Foreskin keratinocyte (primary cell): ENCODE measurements at places on chromosomes 3 and 15.
A peak's percentile ranks its signal among the peaks of the same experiment; 100 is the strongest.

DNA sequence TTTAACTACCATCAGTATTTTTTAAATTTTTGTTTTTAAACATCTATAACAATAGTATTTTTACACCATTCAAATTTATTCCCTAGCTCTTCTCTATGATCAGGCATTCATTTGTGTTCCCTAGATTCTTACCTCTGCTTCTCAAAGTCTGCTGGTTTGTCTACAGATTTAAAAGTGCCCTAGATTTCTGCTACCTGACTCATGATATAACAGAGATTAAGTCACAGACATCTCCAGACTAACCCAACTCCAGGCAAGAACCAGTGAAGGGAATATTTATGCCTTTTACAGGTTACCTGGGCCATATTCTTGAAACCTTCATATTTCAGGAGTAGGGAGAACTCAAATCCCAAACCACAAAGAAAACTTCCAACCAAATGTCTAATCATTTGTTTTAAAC is 38.8 kb downstream of the ADAM10 start:
- no peak for DNase-seq

GRCh38 chr15:60356832-60357231 is 41.0 kb downstream of the ANXA2 start:
- no peak for DNase-seq

DNA sequence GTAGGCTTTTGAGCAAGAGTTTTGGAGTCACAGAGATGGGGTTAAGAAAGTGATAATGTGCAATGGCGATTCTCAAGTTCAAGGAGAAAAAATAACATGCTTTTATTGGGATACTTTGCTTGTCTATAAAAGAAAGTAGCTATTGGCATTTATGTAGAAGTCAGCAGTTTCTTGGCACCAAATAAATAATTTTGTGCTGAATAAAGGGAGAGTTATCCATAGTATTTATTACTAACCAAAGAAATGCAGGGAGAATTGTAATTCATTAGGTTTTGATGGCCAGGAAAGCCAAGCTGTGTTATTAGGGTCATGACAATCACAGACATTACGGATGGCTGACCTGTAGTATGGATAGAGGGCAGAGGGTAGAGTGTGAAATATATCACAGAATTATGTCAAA is 33.1 kb downstream of the BTD start:
- DNase-seq = no peak

DNA sequence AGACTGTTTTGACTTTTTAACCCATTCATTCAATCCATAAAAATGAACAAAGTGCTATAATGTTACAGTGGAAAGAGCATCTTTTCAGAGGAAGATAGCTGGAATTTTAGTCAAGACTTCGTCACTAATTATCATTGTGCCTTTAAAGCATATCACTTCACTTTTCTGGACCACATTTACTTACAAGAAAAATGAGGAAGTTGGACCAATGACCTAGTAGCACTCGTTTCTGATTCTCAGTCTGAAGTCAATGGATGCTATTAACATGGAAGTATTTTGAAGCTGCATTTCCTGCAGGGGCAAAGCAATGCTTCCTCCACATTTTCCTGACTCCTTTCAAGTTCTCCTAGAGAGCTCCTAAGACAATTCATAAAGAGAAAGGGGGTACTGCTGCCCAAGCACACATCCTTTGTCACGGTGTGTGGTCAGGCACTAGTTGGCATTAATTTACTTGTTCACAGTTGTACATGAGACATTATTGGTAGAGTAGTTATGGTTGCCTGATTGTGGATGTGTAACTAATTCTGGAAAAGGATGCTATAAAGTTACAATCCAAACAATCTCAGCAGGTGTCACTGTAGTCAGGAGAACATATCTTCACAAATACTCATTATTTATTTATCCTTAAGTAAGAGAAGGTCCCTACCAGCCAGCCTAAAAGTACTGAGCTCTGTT is 1049.1 kb downstream of the FHIT start:
- DNase-seq = no peak

DNA sequence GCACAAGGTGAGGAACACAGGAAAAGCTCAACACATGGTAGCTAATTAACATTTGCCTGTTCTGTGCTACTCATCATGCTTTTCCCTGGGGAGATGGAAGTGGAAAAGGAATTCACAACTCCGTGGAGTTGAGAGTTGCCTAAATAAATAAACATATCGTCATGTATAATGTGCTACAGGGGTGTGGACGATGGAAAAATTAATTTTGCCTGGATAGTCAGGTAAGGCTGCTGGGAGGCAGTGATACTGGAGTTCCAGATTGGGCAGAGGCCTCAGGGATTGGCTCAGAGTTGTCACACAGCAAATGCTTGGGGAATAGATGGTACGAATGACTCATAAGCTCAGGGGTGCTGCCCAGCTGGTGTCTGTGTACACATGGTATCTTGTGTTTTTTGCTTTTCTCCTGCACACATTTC is 3.1 kb upstream of the ABHD6 start:
- peak; percentile 60 for DNase-seq

DNA sequence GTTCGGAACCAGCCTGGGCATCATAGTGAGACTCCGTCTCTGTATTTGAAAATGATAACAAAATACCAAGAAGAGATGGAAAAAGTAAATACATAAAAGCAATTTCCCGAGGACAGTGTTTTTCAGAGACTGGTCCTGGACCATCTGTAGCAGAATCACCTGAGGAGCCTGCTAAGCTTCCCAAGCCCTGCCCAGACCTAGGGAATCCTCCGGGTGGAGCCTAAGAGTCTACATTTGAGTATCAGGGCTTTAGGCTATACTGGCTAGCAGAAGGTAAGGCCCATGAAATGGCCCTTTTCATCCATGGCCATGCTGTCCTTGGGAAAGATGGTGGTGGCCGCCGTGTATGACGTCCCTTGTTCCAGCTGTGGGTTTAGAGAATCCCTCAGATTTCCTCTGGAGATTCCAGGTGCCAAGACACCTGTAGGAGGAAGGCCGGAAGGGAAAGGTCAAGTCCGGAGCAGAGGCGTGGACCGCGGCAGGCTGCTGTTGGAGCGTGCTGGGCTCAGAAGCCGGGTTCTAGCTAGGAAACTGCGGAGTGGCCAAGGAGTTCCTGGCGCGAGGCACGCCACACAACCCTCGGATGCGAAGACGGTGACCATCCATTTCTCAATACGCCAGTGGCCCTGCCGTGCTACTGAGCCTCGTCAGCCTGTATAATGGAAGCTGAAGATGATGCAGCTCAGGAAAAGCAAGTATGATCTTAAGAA is 50.9 kb downstream of the TMEM44 start:
- no peak for DNase-seq

DNA sequence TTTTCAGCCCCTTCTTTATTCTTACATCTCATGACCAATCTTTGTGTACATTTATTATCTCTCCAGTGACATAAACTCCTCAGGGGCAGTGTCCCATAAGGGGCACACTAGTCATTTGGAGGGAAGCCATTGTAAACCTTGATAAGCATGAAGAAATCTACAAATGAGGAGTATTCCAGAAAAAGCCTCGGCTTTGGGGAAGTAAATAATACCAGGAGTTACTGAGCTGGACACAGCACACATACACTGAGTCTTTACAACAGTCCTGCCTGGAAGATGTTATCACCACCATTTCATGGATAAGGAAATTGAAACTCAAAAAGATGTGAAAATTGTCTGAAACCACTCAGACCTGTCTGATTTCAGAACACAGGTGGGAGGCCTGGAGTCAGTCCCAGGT is 15.4 kb upstream of the POLR2M start:
- no peak for DNase-seq

- DNase-seq = no peak
Observed at GRCh38 chr15:59242649-59243048, 36.0 kb downstream of the LDHAL6B start.

- peak; percentile 50 for DNase-seq
Observed at GRCh38 chr3:170355738-170356595, 1.5 kb upstream of the SKIL start.

GRCh38 chr15:64066451-64066850 is 20.2 kb upstream of the DAPK2 start:
- DNase-seq = no peak

GRCh38 chr3:87426918-87427317 is 150.5 kb upstream of the POU1F1 start:
- DNase-seq = no peak

- no peak for DNase-seq
Observed at GRCh38 chr3:188315553-188315952, 161.6 kb downstream of the LPP start.

GRCh38 chr3:143810953-143811265 is 37.4 kb downstream of the SLC9A9 start:
- DNase-seq = no peak

DNA sequence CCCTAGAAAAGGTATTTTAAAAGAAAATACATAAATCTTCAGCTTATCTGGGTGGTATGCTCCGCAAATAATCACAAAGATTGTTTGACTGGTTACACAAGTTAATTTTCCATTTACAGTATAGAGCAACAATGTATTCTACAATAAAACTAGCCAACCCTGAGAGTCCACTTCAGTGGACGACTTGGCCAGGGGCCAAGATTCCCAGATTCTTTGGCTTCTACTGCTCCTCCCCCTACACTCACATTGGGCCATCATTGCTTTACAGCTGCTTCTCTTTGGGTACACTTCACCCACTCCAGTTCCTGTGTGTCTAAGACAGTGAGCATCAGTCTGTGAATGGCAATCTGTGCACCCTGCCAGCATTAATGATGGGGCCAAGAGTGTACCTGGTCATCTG is 17.2 kb upstream of the PRICKLE2 start:
- DNase-seq = no peak

- peak; percentile 88 for DNase-seq
Observed at GRCh38 chr3:124558991-124559845, 171.0 kb upstream of the UMPS start.

DNA sequence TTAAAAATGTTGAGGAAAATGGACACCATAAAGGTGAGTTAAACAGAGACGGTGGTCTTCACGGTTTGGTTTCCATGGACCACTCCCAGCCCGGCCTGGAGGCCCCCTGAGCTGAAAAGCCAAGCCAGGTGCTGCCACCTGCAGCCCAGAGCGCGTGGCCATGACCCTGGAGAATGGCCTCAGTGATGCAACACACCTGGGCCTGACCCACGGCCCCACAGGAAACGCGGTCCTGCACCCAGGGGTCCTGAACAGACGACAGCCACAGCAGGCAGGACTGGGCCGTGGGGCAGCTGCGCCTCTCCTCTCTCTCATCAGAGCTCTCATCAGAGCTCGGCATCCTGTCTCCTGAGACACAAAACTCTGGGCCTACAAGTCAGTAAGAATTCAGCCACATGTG is 64.1 kb downstream of the NIPA2 start:
- DNase-seq = no peak

DNA sequence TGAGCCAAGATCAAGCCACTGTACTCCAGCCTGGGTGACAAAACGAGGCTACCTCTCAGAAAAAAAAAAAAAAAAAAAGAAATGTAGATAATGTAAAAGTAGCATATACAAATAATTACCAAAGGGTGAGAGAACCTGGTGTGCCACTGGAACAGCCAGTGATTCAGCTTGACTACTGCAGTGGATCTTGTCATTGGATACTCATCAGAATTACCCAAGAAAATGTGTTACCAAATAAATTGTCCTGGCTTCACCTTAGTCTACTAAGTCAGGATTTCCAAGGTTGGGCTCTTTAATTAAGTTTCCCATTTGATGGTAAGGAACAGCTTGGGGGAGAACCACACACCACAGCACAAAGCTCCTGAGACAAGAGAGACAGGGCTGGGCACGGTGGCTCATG is 1.5 kb downstream of the NICN1 start:
- DNase-seq = no peak

GRCh38 chr3:32841867-32842470 is 24.2 kb downstream of the TRIM71 start:
- DNase-seq = no peak

- no peak for DNase-seq
Observed at GRCh38 chr3:52277071-52277964, 1.1 kb downstream of the WDR82 start.

DNA sequence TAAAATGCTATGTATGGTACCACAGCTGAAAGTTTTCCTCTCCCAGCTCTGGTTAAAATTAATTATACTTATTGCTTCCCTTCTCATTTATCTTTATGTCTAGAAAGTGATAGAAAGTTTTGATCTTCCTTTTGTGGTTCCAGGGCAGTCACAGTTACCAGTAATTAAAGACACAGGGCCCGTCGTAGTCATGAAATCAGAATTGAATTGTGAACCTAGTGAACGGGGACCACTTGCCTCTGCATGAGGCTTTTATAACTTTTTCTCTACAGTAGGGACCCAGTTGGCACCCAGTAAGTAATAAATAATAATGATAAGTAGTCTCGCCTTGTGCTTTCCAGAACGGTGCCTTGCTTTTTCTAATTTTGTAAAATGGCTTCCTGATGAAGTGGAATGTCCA is 231.7 kb upstream of the SATB1 start:
- DNase-seq = no peak

DNA sequence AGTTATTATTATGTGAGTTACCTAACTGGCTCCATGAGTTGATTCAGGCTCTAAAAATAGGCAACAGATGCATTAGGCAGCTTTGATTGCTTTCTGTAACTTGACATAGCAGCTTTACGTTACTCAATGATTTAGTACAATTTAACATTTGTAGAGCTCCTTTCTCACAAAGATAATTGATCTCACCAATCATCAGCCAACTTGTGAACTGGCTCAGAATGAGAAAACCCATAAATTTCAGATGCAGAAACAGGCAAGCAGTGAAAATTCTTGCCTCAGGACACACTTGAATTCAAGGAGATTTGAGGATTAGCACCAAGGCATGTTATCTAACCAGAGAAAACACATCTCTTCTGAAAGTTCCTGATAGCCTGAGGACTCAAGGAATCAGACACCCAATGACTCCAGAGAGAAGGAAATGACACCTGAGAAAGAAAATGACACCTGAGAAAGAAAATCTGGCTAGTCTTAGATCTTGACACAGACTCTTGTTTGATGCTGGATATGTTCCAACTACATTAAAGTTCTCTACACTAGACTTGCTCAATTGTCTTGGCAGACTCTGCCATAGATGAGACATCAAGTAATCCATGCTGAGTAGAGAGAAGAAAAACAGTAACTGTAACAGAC is 315.1 kb upstream of the CBLB start:
- peak; percentile 72 for DNase-seq

GRCh38 chr3:170680593-170680992 is 94.7 kb upstream of the SLC7A14 start:
- DNase-seq = no peak

GRCh38 chr3:181700168-181701087 is 11.3 kb upstream of the SOX2 start:
- peak; percentile 66 for DNase-seq

GRCh38 chr3:52297242-52298148 is 9.9 kb downstream of the GLYCTK start:
- DNase-seq = no peak

- DNase-seq = peak; percentile 7
Observed at GRCh38 chr15:79812541-79812940, 84.3 kb downstream of the MTHFS start.

- no peak for DNase-seq
Observed at GRCh38 chr15:68620721-68621527, 42.1 kb downstream of the CORO2B start.

GRCh38 chr3:131158434-131158833 is 131.8 kb downstream of the NEK11 start:
- DNase-seq = no peak

GRCh38 chr3:71398157-71398836 is 185.2 kb downstream of the FOXP1 start:
- DNase-seq = no peak
